ENCODE measurements at places on chromosomes 6 and 20.

GRCh38 chr20:35978041-35978513, 9.7 kb downstream of the CNBD2 start:
- no peak overlapping the region for H3K4me3 ChIP-seq
- peaks cover 4% of the 10 kb centered on the region for H3K27me3 ChIP-seq
- DNase-seq, result no peak
- H3K27ac ChIP-seq, result no peak overlapping the region

DNA sequence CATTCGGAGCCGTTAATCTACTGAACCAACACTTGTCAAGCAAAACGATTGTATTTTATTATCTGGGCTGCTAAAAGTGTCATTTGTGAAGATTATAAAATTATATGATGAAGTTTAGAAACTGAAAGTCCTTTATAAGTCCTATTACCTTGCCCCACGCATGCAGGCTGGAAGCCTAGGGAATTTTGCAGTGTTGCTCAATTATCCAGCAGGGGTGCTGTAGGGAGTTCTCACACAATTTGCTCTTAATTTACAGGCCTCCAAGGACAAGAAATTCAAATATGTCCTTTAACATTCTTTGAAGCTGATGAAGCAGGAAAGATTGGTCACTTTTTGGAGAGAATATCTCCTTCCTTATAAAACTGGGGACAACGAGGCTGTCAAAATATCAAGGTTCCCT, 368.9 kb downstream of the LMBRD1 start:
- no peak overlapping the region for H3K4me3 ChIP-seq
- no peaks in the 10 kb centered on the region for H3K27me3 ChIP-seq
- no peaks in the 10 kb centered on the region for H3K4me1 ChIP-seq
- DNase-seq, result no peak
- H3K36me3 ChIP-seq, result no peaks in the 10 kb centered on the region
- no peak overlapping the region for H3K27ac ChIP-seq

DNA sequence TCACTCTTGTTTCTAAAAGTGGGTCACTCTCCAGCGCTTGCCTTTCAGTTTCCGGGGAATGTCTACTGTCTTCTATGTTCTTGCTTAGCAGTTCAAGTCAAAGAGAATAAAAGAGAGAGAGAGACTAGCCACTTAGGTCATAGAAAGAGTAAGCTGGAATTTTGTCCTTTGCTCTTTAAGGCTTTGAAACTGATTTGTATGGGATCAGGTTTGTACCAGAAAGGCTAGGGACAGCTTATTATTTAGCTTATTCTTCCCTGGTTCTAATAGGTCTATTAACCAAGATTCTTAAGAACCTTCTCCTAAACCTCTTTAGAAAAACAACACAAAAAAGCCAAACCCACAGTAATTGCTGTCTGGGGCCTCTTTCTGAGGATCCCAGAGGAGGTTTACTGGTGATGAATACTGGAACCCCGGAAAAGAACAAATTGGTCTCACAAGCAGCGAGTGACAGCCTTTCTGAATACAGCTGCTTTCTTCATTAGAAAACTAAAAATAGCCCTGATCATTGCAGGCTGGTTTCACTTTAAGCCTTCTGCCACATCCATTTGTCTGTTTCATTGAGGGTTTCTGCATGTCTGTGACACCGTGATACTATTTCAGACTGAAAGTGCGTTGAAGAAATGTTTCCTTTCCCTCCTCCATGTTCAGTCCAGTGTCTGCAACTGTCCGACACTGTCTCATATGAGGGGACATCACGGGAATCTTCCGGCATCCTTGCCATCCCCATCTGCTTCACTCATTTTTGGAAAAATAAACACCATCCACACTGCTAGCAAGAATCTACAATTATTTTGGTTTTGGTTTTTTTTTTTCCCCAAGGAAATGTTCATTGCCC, 75.1 kb upstream of the ATXN1 start:
- peaks cover 8% of the 10 kb centered on the region for H3K27me3 ChIP-seq
- H3K36me3 ChIP-seq, result no peaks in the 10 kb centered on the region
- DNase-seq, result no peak
- peak overlapping the region; percentile 73 for H3K27ac ChIP-seq
- peaks cover 25% of the 10 kb centered on the region for H3K4me1 ChIP-seq

DNA sequence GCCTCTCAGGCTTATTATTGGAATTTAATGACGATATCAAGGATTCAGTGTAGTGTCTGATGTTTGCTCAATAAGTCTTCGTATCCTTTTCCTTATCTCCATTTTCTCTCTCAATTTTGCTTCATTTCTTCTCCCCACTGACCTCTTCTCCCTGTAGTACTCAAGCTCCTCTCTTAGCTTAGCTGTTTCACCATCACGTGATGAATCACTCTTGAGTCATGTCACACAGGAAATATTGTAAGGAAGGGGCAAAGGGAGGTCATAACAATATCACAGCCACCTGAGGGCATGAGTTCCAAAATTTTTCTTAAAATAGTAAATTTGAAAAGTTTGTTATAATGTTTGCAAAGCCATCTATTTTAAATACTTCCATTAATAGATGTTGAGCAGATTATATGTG, 392.2 kb upstream of the MARCKS start:
- H3K4me3 ChIP-seq, result no peak overlapping the region
- H3K27ac ChIP-seq, result no peak overlapping the region
- H3K36me3 ChIP-seq, result no peaks in the 10 kb centered on the region
- DNase-seq, result no peak
- no peaks in the 10 kb centered on the region for H3K4me1 ChIP-seq

DNA sequence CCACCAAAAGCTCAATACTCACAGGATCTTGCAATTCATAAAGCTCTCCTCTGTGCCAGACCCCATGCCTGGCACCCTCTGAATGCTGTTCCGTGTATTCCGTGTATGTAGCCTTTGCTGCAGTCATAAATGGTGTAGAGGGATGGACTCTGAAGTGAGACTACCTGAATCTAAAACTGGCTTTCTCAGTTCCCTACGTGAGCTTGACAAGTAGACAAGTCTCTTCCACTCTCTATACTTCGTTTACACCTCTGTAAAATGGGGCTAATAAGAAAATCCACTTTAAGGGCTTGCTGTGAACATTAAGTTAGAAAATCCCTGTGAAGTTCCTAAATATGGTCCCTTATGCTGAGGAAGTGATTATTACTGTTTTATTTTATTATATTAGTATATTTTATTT, 31.5 kb downstream of the PPP1R16B start:
- H3K27ac ChIP-seq, result peak overlapping the region; percentile 72
- no peaks in the 10 kb centered on the region for H3K27me3 ChIP-seq
- peaks cover 50% of the 10 kb centered on the region for H3K4me1 ChIP-seq
- DNase-seq, result no peak

DNA sequence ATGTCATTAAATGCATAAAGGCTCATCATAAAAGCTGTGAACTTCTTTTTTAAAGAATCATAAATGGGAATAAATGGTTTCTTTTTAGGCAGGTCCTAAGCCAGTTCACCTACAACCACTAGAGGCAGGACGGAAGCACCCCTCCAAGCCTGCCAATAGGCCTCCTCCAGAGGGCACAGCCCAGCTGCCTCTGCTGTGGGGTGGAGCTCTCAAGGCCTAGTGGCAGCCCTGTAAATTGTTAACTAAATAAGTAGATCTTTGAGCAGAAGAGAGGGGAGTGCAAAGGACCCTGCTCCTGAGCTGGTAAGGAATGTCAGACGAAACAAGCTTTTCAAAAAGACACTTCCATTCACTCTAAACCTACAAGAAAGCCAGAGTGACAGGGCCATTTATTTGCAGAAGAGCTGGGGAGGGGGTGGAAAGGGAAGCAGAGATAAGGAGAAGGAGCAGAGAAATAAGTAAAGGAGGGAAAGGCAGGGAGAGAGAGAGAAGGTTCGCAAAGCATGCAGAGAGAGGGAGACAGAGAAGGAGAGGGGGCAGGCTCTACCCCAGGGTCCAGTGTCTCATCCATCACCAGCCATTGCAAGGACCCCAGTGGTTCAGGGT, 18.0 kb upstream of the MAFB start:
- no peaks in the 10 kb centered on the region for H3K36me3 ChIP-seq
- H3K27me3 ChIP-seq, result peaks cover 10% of the 10 kb centered on the region
- no peak overlapping the region for H3K4me3 ChIP-seq
- H3K27ac ChIP-seq, result no peak overlapping the region
- no peak for DNase-seq

DNA sequence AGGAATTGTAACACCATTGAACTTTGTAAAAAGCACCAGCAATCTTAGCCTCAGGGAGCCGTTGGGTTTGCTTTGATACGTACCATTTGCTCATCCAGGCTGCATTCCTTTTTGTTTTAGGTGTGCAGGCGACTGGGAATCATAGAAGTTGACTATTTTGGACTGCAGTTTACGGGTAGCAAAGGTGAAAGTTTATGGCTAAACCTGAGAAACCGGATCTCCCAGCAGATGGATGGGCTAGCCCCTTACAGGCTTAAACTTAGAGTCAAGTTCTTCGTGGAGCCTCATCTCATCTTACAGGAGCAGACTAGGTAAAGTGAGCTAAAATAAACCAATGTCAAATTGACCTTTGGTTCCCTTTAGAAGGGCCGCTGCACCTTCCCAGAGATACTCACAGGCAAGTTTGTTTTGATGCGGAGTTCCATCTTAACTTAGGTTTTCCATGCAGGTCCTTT, 1.6 kb downstream of the MYLIP start:
- DNase-seq, result no peak
- peaks cover 25% of the 10 kb centered on the region for H3K36me3 ChIP-seq
- H3K27me3 ChIP-seq, result peaks cover 13% of the 10 kb centered on the region
- H3K4me3 ChIP-seq, result peak overlapping the region; percentile 90

DNA sequence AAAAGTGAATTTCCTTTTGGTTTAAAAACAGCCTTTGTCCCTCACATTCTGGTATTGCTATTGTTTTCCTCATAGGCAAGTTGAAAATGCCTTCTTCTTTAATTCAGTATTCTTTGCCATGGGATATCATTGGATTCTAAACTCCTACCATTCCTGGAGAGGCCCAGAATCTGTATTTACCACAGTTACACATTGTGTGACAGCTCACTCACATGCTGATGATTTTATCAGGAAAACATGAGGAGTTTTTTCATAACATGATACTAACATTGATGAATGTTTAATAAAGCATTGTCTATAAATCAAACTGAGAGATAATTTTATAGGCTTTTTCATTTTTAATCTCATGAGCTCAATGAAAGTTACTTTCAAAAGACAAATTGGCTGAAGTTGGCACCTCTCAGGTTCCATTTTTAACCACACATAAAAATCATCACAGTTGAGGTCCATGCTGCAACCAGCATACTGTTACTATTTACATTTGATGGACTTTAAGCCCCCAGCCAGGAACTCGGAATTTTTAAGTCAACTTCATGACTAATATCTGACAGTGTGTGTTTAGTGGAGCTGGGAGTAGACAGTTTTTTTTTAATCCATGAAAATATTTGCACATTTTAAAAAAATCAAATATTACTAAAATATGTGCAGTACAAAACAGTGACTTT, 82.8 kb downstream of the FAM83B start:
- H3K4me1 ChIP-seq, result no peaks in the 10 kb centered on the region
- H3K36me3 ChIP-seq, result no peaks in the 10 kb centered on the region
- no peak for DNase-seq
- H3K27me3 ChIP-seq, result no peaks in the 10 kb centered on the region
- H3K27ac ChIP-seq, result no peak overlapping the region

GRCh38 chr6:158019416-158019815, 37.8 kb downstream of the SYNJ2 start:
- DNase-seq, result no peak
- H3K4me1 ChIP-seq, result peaks cover 16% of the 10 kb centered on the region
